ENCODE measurements at places on chromosomes 11 and 22.

DNA sequence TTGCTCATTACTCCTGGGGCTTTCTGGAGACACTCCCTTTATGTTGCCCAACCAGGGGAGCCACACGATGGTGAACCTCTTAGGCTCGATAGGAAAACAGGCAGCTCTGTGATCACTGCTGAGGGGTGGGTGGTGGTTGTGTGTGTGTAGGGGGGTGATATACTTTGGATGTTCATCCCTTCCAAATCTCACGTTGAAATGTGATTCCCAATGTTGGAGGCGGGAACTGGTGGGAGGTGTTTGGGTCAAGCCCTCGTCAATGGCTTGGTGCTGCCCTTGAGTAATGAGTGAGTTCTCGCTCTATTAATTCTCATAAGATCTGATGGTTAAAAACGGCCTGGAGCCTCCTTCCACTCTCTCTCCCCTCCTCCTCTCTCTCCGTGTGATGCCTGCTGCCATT lies 204.0 kb upstream of the B3GAT1 start:
- no peak for DNase-seq

DNA sequence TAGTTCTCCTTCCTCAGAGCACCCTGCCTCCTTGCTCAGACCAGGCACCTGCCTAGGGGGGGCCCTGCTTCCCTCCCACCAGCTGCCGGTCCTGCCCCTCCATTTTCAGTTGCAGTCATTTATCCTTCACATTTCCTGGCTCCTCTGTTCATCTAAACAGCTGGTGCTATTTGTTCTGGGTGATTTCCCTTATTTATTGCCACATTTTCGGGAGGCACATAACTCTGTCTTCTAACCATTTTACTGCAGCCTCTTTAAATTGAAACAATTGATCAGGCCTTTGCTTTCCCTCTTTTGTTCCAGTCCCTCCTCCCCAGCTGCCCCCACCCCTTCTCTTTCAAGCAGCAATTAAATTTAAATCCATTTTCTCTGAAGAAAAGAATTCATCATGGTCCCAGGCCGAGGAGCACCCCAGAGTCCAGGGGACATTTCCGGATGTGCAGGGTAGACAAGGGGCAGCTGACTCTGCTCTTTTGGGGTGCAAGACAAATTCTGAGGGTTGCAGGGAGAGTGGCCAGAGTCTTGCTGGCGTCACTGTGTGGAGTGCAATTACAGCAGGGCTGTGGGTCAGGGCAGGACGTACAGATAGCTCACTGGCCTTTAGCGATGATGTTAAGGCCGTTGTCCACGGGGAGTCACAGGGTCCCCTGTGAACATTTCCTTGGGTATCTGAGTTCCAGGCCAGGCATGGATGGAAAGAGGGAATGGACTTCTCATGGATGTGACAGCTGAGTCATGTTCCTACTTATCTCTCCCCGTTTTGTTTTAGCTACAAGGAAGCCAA lies 476.4 kb downstream of the TBC1D22A start:
- peak; percentile 60 for DNase-seq

- no peak for DNase-seq
These were observed 16.9 kb upstream of the PIK3C2A start for GRCh38 chr11:17224727-17225126.

DNA sequence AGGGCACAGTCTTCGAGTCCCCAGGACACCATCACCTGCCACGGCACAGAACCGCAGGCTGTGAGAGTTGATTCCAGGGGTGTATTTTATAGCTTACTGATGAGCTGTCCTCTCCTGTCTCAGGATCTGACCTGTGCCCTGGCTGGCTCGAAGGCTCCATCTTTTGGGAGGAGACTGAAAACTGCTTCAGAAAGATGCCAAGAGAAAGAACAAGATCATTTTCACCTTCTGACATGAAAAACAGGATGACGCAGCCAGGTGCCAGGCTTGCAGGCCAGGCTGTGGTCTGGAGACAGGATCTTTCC lies 2.2 kb downstream of the MRGPRD start:
- no peak for DNase-seq

GRCh38 chr11:79100093-79100910 lies 340.5 kb downstream of the TENM4 start:
- peak; percentile 49 for DNase-seq

DNA sequence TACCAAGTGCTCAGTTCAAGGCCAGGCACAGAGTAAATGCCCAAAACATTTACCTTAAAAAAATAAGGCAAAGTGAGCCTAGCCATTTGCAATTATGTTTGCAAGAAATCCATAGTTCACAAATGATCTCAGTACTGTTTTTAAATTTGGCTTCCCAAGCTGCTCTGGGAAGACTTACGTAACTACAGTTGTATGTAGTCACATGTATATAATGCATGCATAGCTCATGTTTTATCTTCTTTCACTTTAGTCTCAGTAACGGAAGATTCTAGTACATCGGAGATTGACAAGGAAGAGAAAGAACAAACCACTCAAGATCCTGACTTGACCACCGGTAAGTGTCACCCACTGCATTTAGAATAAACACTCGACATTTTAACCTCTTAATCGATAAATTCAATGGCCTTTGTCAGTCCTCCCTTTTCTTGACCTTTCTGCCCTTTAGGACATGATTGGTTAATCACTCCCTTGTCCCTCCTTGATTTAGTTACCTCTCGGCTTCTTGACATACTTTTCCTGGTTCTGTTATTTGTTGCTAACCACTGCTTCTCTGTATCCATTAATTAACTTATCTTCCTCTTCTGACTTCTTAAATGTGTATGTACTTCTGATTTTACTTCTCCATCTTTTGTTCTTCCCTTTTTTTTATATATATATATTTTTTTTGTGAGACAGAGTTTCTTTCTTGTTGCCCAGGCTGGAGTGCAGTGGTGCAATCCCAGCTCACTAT lies 18.0 kb upstream of the JHY start:
- no peak for DNase-seq

- no peak for DNase-seq
These were observed 11.1 kb upstream of the MPZL2 start for GRCh38 chr11:118275176-118275575.

GRCh38 chr11:120556797-120557196 lies 45.2 kb downstream of the GRIK4 start:
- DNase-seq: no peak

DNA sequence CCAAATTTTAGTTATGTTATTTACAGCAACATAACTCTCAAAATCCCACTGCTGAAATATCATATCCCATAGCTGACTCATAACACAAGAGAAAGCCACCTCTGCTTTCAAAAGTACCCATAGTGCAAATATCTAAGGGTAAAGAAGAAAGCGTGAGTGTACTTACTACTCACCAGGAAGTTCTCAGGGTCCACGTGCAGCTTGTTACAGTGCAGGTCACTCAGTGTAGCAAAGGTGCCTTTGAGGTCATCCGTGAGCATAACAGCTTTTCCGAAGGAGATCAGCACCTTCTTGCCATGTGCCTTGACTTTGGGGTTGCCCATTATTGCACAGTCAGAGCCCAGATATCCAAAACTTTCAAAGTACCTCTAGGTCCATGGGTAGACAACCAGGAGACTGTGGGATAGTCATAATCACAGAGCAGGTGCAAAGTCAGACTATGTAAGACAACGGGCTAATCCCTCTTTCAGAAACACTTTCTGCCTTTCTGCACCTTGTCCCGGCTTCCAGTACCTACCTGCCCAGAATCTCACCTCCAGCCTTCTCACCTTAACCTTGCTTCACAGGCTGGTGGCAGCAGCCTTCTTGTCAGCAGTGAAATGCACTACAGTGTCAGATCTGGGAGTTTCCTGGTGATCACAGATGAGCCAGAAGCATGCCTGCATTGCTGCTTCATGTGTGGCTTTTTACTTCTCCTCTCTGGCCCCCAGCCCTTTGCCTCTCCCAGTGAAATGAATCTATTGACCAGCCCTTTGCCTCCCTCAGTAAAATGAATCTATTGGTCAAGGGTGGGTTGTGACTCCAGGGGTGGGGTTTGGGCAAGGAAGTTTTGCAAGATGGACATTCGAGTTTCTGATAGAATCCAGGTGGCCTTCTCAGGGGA lies 6.5 kb downstream of the HBG1 start:
- no peak for DNase-seq

- DNase-seq: no peak
These were observed 277.6 kb downstream of the BRD1 start for GRCh38 chr22:49550141-49550430.

- DNase-seq: no peak
These were observed 278.2 kb upstream of the CHORDC1 start for GRCh38 chr11:90500922-90501568.

DNA sequence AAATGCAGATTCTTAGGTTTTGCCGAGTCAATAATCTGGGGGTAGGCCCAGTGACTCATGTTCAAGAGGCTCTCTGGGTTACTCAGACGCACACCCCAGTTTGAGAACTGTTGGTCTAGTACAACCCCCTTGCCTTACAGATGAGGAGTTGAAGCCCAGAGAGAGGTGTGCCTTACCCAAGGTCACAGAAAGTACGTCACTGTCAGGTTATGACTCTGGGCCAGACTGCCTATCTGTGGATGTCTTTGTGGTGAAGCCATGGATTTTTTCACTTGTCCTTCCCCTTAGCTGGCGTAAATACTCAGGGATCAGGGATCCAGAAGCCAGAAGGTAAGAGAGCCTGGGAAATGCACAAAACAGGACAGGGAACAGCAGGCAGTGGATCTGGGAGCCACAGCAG lies 25.2 kb upstream of the NECTIN1 start:
- DNase-seq: no peak

DNA sequence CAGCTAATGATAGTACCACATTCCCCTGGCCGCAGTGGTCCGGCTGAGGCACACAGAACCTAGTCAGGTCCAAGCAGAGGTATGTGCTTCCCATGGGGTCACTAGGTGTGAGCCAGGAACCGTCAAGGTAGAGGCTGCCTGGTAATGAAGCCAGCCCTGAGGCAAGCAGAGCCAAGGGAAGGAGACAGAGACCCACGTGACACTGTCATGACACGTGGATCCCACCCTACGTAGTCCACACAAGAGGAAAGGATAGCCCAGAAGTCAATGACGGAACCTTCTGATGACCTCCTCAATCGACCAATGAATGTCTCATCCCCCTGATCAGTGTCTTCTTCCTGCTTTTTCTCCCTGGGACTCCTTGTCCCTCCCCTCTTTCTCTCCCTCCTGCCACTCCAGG lies 19.0 kb downstream of the A4GALT start:
- DNase-seq: no peak

DNA sequence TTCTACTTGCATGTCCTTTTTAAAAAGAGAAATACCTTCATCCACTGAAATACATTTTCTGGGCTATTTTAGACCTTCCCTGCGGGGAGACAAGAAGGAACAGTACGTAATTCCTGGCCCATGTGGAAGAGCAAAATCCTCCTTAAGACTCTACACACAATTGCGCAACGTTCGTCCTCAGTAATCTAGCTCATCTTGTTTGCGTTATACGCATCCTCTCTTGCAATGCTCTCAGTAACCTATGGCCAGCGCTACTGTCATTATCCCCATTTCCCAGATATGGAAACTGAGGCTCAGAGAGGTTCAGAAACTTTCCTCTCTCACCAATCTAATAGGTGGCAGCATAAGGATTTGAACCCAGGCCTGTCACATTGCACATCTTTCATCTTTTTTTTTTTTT lies 54.6 kb downstream of the RPUSD4 start:
- no peak for DNase-seq

DNA sequence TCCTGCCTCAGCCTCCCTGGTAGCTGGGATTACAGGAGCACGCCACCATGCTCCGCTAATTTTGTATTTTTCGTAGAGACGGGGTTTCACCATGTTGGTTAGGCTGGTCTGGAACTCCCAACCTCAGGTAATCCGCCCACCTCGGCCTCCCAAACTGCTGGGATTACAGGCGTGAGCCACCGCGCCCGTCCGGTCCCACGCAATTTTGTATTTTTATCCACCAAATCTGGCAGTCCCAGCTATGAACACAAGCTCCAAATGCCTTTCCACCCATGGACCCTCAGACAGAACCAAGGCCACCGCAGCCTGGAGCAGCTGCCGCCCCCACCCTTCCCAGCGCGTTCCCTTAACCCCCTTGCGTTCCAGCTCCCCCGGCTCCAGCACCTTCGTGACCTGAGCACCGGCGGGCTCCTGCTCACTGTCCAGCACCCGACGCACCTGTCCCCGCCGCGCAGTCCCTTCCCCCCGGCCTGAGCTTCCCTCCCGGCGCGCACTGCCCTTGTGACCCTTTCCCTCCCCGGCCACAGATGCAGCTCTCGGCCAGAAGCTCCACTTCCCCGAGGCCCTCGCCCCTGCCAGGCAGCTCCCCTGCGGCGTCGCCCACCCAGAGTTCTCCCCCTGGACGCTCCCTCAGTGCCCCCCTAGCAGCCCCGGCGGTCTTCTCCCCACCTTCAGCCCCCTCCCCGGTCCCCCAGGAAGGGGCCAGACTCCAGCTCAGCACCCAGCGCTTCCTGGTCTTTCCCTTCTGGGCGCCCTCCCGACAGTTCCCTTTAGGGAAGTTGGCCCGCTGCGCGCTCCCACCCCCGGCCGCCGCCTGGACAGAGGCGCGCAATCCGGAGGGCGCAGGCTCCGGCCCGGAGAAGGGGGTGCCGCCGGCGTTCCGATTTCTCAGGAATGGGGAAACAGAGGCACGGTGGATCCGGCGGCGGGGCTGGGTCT lies 5.6 kb upstream of the ZBED4 start:
- DNase-seq: no peak

GRCh38 chr22:26756675-26757293 lies 99.4 kb downstream of the MIAT start:
- DNase-seq: peak; percentile 55
